ENCODE measurements at places on chromosomes 5 and 9.

DNA sequence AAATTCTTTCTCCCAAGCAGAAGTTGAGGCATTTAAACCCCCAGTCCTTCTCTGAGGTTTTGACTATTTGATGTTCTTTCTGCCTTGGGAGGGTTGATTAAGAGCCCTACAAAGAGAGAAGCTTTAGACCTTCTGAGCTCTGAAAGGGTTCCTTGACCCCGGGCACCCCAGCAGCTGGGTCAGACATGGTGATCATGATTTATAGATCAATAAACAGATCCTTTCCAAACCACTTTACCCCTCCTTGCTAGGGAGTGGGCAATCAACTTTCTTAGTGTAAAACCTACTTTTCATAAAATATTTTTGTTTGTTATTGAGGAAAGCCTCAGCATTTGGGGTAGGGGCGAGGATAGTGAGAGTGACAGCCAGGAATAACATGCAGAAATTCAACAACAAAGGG is 117.6 kb downstream of the PRDM6 start:
- no peak for DNase-seq

DNA sequence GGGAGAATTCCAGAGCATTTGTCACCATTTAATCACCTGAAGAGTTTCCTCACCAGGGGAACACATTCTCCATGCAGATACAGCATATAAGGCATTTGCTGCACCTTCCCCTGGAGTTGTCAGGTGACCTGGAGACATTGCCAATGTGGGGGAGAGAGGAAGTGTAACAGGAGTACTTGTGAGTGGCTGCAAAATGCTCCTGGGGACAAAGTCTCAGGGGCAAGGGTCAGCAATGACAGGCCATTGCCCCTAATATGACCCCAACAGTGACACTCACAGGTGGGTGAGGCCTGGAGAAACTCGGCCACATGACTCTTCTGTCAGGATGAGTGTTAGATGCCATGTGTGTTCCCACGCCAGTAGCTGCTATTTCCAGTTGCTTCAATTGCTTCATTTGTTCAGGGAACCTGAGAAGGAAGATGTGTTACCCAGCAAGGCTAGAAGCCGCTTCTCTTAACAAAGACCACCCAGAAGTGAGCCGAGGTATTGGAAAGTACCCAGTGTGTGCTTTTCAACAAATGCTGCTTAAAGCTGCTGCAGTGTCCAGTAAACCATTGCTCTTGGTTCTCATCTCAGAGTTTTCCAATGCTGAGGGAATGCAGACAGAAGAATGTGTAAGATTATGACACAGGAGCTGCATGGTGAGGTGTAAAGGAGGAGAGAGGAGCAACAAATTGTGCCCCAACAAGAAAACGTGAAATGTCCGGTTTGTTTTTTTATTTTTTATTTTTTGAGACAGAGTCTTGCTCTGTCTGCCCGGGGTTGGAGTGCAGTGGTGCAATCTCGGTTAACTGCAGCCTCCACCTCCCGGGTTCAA is 128.2 kb upstream of the SLC44A1 start:
- DNase-seq = no peak

DNA sequence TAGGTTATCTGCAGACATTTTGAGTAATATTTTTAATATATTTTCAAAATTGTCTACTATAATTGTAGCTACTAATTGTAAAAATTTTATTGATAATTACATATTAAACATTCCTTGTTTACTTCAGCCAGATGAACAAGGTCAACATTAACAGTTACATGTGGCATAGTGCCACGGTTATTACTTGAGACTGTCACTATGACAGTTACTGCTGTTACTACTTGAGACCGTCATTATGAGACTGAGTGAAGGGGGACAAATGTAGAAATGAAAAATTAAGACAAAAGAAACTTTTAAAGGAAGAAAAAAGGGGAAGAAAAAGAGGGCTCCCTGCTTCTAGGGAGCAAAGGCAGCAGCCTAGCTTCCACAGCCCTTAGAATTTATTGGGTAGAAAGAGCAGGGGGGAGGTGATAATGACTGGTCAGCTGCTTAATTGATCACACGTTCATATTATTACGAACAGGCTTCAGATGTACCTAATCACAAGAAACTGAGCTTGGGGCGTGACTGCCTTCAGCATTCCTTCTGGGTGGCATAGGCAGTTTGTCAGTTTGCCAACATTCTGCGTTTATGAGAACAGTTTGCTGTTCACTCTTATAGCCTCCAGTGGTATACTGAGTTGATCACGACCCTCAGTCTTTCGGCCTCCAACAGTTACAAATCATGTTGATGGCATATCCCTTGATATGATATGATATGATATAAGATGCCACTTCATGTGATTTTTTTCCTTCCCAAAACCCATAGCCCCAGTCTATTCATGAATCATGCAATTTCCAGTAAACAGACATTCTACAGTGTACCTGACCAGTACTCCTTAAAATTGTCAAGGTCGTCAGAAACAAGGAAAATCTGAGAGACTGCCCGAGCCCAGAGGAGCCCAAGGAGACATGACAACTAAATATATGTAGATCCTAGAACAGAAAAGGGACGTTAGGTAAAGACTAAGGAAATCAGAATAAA is 13.1 kb downstream of the MARCHF6 start:
- DNase-seq = no peak

DNA sequence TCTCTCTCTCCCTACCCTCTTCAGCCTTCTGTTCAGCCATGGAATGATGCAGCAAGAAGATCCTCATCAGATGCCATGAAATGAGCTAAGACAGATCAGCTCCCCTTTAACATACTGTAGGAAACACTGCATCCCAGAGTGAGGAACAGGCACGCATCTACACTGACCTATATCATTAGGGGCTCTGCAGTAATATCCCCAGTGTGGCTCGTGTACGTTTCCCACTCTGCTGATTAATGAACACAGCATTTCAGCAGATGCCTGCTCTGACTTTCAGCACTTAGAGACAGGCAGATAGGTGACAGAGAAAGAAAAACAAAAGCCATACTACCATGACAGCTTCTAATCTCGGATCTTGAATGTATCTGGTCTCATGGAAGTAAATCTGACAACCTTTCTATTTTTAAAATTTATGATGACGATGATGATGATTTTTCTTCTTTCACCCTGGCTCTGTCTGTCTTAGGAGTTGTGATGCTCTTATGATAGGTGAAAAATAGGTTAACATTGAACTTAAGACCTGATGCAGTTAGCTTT is 750.3 kb downstream of the CDH12 start:
- no peak for DNase-seq

DNA sequence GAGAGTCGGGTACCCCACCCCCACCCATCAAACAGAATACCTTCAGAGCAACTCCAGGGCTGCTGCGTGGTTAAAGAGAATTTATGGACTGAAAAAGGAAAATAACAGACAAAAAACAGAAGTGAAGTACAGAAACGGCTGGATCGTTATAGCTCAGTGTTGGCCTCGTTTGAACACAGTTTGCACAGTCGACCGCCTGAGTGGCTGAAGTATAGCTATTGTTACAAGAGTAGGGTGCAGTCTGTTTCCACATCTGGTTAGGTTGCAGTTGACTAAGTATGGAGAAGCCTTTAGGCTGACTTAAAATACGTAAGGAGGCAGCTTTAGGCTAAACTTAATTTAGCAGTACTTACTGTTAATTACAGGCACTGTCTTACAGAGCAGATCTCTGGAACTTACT is 121.2 kb downstream of the GCNT1 start:
- no peak for DNase-seq

GRCh38 chr9:18786196-18786595 is 246.8 kb downstream of the SAXO1 start:
- DNase-seq = no peak

GRCh38 chr9:112271466-112272098 is 61.8 kb downstream of the PTBP3 start:
- DNase-seq = no peak

- DNase-seq = no peak
These were observed 19.7 kb upstream of the MOB3B start for GRCh38 chr9:27549196-27549755.

DNA sequence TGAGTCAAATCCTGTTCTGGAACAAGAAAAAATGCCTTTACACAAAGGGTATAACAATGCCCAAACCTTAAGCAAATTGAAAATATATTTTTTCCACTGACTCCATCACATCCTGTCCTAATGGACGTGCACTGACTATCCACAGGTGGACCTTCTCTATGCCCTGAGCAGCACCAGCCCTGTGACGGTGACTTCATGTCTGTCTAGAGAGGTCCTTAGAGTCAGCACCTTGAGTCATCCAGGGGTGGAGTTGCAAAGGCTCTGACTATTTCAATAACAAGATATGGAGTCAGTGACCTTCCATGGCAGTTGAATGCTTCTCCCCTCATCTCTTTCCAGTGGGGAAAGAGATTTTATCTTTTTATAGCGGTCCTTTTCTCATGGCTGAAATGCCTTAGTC is 78.0 kb downstream of the YIPF5 start:
- DNase-seq = no peak

- no peak for DNase-seq
These were observed 29.6 kb upstream of the ASTN2 start for GRCh38 chr9:117444501-117444900.

GRCh38 chr5:173210877-173211276 is 24.1 kb downstream of the NKX2-5 start:
- DNase-seq = no peak

GRCh38 chr9:133476036-133476931 is 2.6 kb downstream of the SLC2A6 start:
- no peak for DNase-seq

DNA sequence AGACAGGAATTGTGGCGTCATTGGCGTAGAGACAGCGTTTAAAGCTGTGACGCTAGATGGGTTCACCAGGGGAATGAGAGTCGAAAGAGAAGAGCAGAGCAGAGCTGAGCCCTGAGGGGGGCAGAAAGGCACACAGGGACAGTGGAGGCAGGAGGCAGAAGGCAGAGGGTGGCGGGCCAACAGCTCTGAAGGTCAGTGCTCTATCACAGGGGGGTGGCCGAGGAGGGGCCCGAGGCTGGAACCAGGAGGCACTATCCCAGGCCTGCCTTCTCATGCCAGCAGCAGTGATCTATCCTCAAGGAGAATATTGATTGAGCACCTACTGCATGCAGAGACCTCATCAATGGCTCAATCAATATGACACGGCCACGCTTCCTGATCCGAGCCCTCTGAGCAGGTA is 132.4 kb downstream of the KCNIP1 start:
- DNase-seq = no peak

DNA sequence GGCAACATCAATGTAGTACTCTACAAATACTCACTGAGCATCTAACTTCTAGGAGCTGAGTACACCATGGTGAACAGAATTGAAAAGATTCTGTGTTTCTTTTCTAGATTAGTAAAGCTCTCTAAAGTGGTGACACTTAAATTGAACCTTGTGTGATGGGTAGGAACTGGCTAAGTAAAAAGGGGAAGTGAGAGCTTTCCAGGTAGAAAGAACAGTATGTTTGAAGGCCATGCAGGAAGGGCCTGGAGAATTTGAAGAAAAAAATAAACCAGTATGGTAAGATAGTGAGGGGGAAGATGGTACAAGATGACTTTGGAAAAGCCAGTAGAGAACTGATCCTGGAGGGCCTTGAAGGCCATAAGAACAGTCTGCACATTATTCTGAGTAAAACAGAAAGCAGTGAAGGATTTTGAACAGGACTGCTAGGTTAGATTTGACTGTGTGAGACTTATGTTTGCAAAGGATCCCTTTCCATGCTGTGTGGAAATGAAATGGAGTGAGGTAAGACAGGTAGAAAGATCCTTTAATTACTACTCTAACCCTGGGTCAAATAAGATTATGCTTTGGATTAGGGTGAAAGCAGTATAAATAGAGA is 46.7 kb upstream of the UBQLN1 start:
- DNase-seq = no peak

GRCh38 chr9:111928359-111928720 is 31.7 kb downstream of the UGCG start:
- DNase-seq = no peak

DNA sequence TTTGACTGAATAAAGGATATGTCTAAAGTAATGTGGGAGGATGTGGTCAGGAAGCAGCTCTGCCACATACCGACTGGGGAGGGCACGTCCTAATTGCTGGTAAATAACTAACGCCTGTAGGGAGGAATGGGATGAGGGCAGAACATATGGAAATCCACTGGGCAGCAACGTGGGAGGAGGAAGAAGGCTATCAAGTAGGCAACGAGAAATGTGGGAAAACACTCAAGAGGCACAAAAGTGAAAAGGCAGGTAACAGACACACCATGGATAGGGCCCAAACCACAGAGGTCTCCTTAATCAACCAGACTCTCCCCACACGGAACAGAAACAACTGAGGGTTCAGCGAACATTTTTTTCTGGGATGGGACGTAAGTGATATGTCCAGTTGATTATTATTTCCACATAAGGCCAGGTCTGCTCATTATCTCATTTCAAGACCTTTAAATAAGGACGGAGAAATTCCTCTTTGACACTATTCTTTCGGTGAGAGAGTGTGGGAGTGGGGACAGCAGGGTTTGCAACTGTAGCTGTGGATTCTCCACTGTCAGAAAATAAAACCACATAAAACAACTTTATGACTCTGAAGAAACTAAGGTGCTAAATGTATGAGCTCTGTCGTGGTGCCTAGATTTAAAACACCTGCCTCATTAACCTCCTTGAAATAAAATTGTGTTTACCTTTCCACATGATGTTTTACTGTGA is 17.0 kb downstream of the IARS1 start:
- no peak for DNase-seq

- DNase-seq = no peak
These were observed 992.1 kb downstream of the NR2F1-AS1 start for GRCh38 chr5:92588876-92589275.

DNA sequence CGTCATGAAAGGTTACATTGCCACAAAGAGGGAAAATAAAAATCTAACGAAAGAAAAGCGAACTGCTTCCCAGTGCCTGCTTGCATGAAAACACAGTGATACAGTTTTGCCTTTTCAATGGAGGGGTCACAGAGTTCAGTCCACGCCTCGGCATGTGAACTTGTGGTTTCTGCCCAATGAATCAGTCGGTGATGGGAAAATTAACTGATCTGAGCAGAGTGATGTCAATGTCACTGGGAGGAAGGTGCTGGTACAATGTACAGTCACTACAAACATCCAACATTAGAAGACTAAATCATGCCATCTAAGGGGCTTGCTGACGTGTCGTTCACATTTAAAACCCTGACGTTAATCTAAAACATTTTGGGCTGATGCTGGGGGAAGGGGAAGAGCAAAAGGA is 151.8 kb upstream of the MSX2 start:
- no peak for DNase-seq

Data from stimulated activated CD4-positive, alpha-beta T cell treated with anti-CD3 and anti-CD28 coated beads, Interleukin-4, amount 100 ng/mL, for 4 hours (primary cell).